Aortic smooth muscle cell (primary cell): ENCODE measurements at places on chromosomes 1 and 21. TPM values are rescaled to one million over a fixed set of nuclear protein-coding genes. Genes with fewer than 3 reads are reported as not detected.

The TMEM125 gene
- total RNA-seq = not detected in 2 replicates

The PRAMEF5 gene
- not detected in 2 replicates for total RNA-seq

The S100A14 gene
- 0.25 and 0.26 TPM in 2 replicates for total RNA-seq

The MATN1 gene
- total RNA-seq = 0.06 and 0.26 TPM in 2 replicates

The CLDN8 gene
- not detected in 2 replicates for total RNA-seq

The NGF gene
- 7.7 and 12.7 TPM in 2 replicates for total RNA-seq

The PADI3 gene
- not detected in 2 replicates for total RNA-seq

The RGS1 gene
- total RNA-seq = not detected in 2 replicates
